Hepatic stellate cell (primary cell): ENCODE measurements at places on chromosomes 16 and 17.

- no peak for DNase-seq
These were observed 33.8 kb downstream of the ESRP2 start for GRCh38 chr16:68202091-68202519.

GRCh38 chr17:19316761-19317358 is 45.7 kb downstream of the B9D1 start:
- no peak for DNase-seq

GRCh38 chr16:85261657-85262557 is 149.6 kb upstream of the CIBAR2 start:
- DNase-seq = no peak

- no peak for DNase-seq
These were observed 3.6 kb upstream of the DUSP14 start for GRCh38 chr17:37485938-37486570.

DNA sequence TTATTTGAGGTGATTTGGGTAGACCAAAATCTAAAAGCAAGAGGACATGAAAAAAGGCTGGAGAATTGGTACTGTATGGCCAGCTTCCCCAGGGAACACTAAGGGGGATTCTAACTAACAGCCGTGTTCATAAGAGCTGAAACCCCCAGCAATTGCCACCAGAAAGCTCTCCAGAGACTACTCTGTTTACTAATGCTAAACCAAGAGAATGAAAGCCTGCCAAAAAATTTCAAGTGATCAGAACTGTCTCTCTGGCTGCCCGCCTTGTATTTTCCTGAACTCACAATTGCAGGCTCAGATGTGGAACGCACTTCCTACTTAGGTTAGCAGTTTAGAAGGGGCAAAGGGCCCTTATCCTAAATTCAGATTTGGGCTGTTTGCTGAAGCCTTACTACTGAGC is 24.1 kb downstream of the MYH10 start:
- DNase-seq = no peak

- DNase-seq = no peak
These were observed 9.3 kb downstream of the HS3ST3A1 start for GRCh38 chr17:13592427-13592826.

- DNase-seq = peak; percentile 16
These were observed 1.5 kb downstream of the CDK12 start for GRCh38 chr17:39462631-39463375.

GRCh38 chr16:50335196-50335958 is 33.4 kb downstream of the BRD7 start:
- no peak for DNase-seq

- no peak for DNase-seq
These were observed 34.1 kb downstream of the CDRT15 start for GRCh38 chr17:14202388-14203166.

- DNase-seq = no peak
These were observed 15.1 kb downstream of the SOX8 start for GRCh38 chr16:996681-997080.

GRCh38 chr17:19305256-19305655 is 57.3 kb downstream of the B9D1 start:
- no peak for DNase-seq

DNA sequence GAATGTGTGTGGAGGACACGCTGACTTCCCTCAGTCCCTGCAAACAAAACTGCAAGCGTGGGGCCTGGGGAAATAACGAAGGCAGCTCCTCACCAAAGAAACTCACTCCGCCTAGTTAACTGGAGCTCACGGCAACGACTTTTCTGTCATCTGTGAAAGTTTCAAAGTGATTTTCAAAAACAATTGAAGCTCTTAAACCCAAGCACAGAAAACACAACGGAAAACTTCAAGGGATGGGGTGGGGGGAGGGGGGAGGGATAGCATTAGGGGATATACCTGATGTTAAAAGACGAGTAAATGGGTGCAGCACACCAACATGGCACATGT is 3.2 kb upstream of the GNG13 start:
- no peak for DNase-seq

DNA sequence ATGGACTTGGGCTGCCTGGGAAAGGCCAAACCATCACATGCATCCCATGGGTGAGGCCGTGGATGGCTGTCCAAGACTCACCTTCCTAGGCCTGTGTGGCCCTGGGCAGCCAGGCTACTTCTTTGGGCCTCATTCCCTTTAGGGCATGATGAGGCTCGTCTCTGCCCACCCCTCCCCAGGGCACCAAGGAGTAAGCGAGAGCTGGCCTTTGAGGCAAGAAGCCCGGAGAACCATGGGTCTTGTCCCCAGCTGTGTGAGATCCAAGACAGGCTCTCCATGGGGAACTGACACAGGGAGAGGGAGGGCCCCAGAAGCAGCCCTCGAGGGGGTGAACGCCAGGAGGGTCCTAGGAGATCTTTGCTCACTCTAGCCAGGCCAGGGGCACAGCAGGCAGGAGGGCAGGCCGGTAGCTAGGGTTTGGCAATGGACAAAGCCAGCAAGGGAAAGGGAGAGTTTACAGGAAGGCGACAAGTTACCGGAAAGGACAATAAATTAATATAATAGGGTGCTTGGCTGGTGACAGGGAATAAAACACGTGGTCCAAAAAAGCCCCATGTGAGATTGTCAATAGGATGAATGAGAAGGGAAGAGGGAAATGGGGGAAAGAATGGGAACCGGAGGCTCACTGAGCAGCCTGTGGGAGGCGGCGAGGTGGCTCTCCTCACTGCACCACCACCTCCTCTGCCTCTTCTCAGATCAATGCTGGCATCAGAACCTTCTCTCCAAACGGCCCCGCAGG is 119.1 kb downstream of the SDK2 start:
- no peak for DNase-seq

- DNase-seq = no peak
These were observed 1.3 kb downstream of the HBQ1 start for GRCh38 chr16:181565-182021.

DNA sequence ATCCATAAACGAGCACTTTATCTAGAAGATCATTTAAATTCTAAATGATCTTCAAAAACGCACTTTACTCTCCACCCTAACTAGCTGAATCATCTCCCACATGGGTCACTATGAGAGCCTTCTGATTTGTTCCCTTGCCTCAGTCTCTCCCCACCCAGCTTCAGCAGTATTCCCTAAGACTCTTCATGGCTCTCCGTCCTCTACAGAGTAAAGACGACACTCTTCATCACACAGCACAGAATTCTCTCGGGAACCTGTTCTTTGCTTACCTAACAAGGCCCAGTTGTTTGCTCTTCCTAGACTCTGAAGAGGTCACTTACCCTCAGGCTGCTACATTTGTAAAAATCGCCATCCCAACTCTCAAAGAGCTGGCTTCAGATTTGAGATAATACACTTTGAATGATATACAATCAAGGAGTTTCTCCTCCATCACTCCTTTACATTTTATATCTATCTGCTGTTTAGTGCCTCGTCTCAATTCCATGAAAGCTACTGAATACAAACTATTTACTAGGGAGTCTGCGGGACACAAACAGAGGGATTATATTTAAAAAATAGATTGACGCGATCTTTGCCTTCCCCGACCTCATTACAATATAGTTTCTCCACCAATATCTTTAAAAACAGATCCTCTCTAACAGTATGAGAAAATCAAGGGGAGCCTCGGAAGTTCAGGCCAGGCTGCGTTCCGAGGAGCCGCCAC is 511 bp upstream of the LIG3 start:
- DNase-seq = no peak

GRCh38 chr17:47204722-47205418 is 4.3 kb upstream of the MYL4 start:
- peak; percentile 39 for DNase-seq

DNA sequence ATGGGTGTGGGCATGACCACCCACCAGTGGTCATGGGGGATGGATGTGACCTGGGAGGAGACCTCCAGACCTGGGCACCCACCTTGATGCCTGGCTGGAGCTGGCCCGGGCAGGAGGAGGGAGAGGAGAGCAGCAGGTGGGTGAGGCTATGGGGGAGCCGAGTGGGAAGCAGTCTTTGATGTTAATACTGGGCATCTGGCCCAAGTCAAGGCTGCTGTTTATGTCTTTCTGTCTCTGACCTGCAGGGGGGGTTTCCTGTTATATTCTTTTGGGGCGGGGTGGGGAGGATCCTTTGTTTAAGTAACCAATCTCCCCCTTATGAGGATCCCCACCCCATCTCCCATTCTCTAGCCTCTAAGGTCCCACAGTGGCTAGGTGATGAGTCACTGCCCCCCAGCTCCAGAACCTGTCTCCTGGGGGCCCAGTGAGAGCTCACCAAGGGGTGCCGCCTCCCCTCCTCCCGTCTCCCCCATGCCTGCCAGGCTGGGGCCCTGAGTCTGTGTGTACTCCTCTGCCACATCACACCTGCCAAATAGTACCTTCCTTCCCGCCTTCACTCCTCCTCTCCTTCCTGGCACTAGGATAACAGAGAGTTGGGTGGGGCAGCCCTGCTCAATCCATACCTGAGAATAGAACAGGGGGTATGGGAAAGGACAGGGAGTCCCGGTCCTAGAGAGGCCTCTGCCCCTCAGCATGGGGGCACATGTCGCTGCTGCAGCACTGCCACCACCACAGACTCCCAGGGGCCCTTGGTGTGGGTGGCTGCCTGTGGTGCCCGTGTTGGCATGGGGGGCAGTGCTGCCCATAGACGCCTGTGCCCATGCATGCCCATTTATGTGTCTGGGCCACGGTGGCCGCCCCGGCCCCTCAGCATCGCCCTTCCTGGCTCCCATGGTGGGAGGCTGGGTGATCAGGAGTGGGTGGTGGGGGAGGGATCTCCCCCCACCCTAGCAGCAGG is 7.3 kb downstream of the THRA start:
- DNase-seq = no peak

GRCh38 chr17:31780483-31780882 is 78.6 kb downstream of the COPRS start:
- no peak for DNase-seq

GRCh38 chr16:982145-983043 is 824 bp downstream of the SOX8 start:
- DNase-seq = no peak

DNA sequence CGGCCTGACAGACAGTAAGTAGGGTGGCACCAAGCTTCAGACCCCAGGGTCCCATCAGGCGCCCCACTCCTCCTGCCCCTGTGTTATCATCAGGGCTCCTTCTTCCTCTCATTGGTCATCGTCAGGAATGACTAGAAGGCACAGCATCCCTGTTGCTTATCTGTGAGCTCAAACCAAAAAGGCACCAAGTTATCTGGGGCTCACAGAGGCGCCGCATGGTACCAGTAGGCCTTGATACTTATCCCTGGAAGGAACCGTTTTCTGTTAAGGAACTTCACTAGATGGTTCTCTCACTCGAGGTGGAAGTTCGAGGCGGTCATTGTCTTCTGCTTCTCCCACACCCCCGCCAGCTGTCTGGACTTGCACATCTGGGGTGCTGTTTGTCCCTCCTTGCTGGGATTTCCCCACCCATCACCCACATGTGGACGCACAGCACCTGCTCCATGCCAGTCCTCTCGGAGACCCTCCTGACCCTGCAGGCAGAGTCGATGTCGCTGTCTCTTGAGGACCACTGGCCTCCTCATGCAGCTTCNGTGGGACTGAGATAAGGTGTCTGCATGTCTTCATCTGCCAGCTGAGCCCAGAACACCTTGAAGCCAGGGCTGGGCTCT is 52.1 kb downstream of the METRNL start:
- DNase-seq = no peak

DNA sequence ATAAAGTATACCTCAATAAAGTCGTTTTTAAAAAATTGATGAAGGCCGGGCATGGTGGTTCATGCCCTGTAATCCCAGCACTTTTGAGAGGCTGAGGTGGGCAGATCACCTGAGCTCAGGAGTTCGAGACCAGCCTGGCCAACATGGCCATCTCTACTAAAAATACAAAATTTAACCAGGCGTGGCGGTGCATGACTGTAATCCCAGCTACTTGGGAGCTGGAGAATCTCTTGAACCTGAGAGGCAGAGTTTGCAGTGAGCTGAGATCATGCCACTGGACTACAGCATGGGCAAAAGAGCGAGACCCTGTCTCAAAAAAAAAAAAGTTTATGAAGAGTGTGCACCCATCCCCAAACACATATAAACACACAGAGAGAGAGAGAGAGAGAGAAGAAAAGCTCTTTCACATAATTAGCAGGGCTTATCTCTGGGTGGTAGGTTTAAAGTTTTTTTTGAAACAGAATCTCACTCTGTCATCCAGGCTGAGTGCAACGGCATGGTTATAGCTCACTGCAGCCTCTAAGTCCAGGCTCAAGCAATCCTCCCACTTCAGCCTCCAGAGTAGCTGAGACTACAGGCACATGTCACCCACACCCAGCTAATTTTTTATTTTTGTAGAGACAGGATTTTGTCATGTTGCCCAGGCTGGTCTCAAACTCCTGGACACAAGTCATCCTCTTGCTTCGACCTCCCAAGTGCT is 3.0 kb downstream of the SREBF1 start:
- DNase-seq = no peak

DNA sequence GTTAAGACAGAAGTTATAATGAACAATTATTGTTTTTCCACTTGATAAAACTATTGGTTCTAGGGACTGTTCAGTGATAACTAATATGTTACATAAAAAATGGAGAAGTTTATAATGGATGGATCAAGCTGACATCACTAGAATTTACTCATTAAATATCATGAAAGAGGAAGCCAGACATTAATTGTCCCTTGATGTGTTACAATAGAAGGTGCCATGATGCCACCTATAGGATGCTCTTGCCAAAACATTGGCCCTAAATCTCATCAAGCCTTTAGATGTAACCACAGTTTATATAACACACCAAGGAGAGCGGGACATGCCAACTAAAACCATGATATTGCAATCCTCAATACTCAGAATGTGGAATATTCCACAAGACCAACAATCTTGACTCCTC is 147.9 kb upstream of the MON1B start:
- DNase-seq = no peak

- DNase-seq = no peak
These were observed 3.1 kb downstream of the HSBP1 start for GRCh38 chr16:83810901-83811300.

DNA sequence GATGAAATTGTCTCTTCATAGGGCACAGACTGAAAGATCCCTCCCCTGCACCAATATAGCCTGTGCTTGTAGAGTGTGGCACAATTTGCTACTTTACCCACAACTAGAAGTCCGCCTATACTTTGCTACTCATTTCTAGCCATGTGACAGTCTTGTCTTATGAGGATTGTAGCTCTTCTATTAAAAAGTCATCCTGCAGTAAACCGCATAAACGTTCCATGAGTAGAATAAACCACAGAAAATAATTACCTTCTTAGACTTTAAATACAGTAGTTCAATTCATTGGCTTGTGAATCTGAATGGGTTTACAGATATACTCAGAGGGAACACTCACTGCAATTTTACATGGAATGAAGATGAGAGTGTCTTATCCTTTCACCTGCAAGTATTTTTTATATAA is 4.4 kb downstream of the KRT27 start:
- no peak for DNase-seq

- DNase-seq = no peak
These were observed 240.7 kb downstream of the CDH13 start for GRCh38 chr16:82867485-82867884.

GRCh38 chr16:79618692-79619050 is 18.1 kb upstream of the MAF start:
- no peak for DNase-seq
